Endodermal cell (in vitro differentiated cells): ENCODE measurements at places on chromosomes 1 and 21. TPM values are rescaled to one million over a fixed set of nuclear protein-coding genes. Genes with fewer than 3 reads are reported as not detected.

KCNJ9 gene
- total RNA-seq = not detected in 2 replicates

TAS1R1 gene
- 0.25 to 0.38 TPM (median 0.31 TPM) in 3 replicates for total RNA-seq

ANGPTL7 gene
- not detected in 2 replicates for total RNA-seq

KIF14 gene
- total RNA-seq = 13.5 and 14.7 TPM in 2 replicates

KIF2C gene
- 40.6 and 42.0 TPM in 2 replicates for total RNA-seq

CFHR1 gene
- total RNA-seq = not detected in 2 replicates

KIF26B gene
- total RNA-seq = 15.1 and 21.0 TPM in 2 replicates

SUCO gene
- total RNA-seq = 59.6 to 161 TPM (median 62.2 TPM) in 3 replicates

SCNM1 gene
- total RNA-seq = 44.8 and 47.4 TPM in 2 replicates

LCE7A gene
- total RNA-seq = not detected in 2 replicates
